Skeletal muscle cell (primary cell): ENCODE measurements at places on chromosomes 12 and 14.
A peak's percentile ranks its signal among the peaks of the same experiment; 100 is the strongest.

DNA sequence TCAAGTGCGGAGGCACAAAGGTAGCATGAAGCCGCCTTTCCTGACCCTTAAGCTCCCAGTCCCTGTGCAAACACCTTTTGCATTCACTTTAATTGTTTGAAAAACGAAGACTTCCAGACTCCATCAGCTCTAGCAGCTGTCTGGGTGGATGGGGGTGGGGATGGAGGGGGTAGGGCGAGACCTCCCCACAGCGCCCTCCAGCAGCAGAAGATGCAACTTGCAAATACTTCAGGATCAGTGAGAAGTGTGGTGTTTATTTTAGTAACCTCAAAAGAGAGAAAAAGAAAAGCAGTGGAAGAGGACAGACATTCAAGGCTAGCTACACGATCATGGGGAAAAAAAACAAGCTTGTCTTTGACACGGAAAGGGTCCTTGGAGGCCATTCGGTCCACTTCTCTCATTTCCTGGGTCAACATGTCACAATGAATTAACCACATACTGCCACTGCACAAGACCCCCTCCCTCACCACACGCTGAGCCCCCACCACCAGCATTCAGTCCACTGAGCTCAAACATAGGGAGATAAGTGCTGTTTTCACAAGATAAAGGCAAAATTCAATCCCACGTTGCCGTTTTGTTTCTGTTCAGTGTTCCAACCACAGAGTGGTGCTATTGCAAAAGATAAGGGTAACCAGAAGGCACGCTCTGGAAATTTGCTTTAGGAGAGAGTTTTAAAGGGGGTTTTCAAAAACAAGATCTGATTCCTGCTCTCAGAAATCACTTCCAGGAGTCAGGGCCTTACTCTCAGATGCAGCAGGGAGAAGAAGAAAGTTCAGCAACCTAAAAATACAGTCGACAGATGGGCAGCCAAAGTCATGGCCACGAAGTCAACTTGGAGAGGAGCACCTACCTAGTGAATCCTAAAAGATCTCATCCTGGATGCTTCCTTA, 3.3 kb upstream of the NTF3 start:
- no peak for DNase-seq

DNA sequence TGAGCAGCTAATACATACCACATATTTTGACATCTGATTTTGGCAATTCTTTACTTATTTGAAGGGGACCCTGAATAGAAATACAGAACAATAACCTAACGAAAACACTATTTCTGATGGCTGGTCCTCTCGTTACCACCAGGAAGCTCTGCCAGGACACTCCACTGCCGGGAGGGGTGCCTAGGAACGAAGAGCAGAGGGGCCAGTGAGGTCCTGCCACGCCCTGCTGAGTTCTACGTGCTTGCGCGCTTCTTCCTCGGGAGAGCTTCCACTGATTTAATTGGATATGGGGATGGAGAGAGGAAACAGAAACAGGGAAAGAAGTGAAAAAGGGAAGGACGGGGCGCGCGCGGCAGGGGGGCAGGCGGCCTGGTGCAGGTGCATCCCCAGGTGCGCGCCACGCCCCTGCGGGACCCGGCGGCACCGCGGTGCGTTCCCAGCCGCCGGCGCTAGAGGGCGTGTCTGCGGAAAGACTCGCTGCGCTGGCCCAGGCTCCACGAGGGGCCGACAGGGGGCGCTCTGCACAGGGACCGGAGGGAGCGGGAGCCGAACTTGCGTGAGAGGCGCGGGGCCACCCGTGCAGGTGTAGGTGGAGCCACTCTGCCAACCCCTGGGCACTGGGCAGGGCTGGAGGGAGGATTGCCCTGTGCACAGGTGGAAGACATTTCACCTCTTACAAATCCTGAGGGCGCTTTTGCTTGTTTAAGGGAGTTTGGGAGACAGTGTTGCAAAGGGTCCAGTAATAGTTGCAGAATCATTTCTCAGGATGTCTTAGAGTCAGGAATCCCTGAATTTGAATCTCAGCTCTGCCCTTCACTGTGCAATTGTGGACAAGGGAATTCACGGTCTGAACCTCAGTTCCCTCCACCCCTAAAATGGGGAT, 986.3 kb upstream of the TMEM132C start:
- no peak for DNase-seq

DNA sequence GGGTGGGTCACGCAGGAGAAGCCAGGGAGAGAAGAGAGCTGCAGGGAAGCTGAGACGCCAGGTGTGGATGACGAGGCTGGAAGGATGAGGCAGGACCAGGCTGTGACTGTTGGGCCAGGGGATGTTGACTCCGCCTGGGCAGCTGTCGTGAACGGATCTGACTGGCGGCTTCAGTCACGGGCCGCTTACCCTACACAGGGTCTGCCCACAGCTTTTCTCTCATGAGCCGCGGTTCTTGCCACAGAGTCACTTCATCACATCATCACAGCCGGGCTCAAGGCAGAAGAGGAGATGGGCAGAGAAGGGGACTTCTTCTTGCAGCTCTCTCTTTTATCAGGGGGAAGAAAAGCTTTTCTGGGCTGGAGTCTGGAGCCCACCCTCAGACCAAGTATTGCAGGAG, 7.7 kb downstream of the CLBA1 start:
- DNase-seq: no peak

- peak; percentile 50 for DNase-seq
Measured at GRCh38 chr14:24130717-24131548, 474 bp downstream of the FITM1 start.

GRCh38 chr14:67943947-67944346, 124.4 kb downstream of the RAD51B start:
- peak; percentile 64 for DNase-seq

DNA sequence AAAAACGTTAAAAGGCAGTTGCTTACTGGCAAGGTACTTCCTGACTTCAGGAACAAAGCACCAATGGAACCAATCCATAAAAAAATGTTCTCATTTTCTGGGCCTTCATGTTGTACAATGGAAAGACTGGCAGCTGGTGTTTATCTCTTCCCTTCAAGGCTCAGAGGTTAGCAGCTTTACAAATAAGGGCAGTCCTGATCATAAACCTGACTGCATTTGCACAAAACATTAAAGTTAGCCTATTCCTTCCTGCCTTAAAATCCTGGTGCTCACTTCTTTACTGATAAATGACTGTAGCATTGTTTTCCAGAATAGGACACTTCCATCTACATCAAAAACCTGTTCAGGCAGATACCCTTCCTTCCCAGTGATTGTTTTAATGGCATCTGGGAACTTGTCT, 19.2 kb downstream of the IL26 start:
- DNase-seq: no peak

DNA sequence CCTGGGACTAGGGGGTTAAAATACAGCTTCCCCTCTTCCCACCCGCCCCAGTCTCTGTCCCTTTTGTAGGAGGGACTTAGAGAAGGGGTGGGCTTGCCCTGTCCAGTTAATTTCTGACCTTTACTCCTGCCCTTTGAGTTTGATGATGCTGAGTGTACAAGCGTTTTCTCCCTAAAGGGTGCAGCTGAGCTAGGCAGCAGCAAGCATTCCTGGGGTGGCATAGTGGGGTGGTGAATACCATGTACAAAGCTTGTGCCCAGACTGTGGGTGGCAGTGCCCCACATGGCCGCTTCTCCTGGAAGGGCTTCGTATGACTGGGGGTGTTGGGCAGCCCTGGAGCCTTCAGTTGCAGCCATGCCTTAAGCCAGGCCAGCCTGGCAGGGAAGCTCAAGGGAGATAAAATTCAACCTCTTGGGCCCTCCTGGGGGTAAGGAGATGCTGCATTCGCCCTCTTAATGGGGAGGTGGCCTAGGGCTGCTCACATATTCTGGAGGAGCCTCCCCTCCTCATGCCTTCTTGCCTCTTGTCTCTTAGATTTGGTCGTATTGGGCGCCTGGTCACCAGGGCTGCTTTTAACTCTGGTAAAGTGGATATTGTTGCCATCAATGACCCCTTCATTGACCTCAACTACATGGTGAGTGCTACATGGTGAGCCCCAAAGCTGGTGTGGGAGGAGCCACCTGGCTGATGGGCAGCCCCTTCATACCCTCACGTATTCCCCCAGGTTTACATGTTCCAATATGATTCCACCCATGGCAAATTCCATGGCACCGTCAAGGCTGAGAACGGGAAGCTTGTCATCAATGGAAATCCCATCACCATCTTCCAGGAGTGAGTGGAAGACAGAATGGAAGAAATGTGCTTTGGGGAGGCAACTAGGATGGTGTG, 1.9 kb downstream of the GAPDH start:
- no peak for DNase-seq

DNA sequence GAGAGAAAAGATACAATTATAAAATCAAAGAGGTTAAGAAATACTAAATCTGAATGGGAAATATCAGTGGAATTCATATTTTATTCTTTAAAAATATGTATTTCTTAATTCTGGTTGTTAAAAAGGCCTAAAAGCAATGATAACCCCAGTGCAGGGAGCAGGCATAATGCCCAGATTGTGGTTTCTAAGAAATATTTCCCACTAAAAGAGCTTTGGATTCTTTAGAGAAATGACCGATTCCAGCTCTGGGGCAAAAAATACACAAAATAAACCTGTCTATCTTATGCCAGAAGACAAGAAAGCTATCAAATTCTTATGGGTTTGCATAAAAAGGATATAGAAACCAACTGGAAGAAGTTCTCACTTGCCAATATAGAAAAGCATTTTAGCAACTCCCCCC, 71.6 kb downstream of the PDE6H start:
- DNase-seq: no peak

GRCh38 chr12:106357549-106358395, at the start of gene POLR3B:
Gene POLR3B (plus strand): TSS chr12:106357748. CDS start chr12:106357880, 132 bp downstream.
- peak; percentile 88 for DNase-seq

- DNase-seq: no peak
Measured at GRCh38 chr14:91155626-91156089, 41.8 kb downstream of the DGLUCY start.

- no peak for DNase-seq
Measured at GRCh38 chr14:98903371-98903770, 368.6 kb downstream of the BCL11B start.

GRCh38 chr12:21676776-21677175, 19.1 kb upstream of the LDHB start:
- DNase-seq: no peak

GRCh38 chr12:131356485-131357184, 354.3 kb upstream of the SFSWAP start:
- no peak for DNase-seq

- peak; percentile 61 for DNase-seq
Measured at GRCh38 chr14:50726372-50727107, 58.4 kb upstream of the SAV1 start.

GRCh38 chr14:101097109-101097793, 193.7 kb upstream of the RTL1 start:
- DNase-seq: no peak
